Activated T-helper 1 cell treated with anti-CD3 and anti-CD28 coated beads, Interleukin-12 subunit alpha, Interleukin-12 subunit beta, Interleukin-2, Interleukin-4 antibody, amounts not matched to agents 30 ng/mL and 10 ng/mL and 1 ng/mL, durations not matched to agents 14 hours and 24 hours and 36 hours (primary cell): ENCODE measurements at places on chromosomes 6 and 20.

GRCh38 chr20:51444467-51444866 lies 98.1 kb downstream of the NFATC2 start:
- DNase-seq: no peak

- DNase-seq: no peak
Observed at GRCh38 chr6:56752009-56752408, 109.3 kb upstream of the DST start.

- no peak for DNase-seq
Observed at GRCh38 chr20:48288930-48289507, 503.7 kb upstream of the SULF2 start.

GRCh38 chr6:7121700-7122241 lies 14.0 kb downstream of the RREB1 start:
- DNase-seq: no peak

- DNase-seq: no peak
Observed at GRCh38 chr20:51134405-51134804, 111.5 kb upstream of the KCNG1 start.

DNA sequence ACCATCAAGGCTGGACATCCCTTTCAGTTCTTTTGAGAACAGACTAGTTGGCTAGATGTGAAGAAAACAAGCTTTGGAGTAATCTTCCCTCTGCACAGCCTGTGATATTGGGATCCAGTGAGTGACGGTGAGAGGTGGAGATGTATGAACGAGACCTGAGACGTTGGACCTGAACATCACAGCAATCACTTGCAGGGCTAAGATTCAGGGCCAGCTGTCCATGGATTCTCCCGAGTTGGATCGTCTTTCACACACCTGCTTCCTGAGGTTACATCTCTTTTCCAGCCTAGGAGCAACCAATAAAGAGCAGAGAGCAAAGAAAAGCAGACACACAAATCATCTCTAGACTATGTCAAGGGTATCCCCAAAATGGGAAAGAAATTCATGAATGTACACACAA lies 30.0 kb upstream of the TMEM14A start:
- no peak for DNase-seq

DNA sequence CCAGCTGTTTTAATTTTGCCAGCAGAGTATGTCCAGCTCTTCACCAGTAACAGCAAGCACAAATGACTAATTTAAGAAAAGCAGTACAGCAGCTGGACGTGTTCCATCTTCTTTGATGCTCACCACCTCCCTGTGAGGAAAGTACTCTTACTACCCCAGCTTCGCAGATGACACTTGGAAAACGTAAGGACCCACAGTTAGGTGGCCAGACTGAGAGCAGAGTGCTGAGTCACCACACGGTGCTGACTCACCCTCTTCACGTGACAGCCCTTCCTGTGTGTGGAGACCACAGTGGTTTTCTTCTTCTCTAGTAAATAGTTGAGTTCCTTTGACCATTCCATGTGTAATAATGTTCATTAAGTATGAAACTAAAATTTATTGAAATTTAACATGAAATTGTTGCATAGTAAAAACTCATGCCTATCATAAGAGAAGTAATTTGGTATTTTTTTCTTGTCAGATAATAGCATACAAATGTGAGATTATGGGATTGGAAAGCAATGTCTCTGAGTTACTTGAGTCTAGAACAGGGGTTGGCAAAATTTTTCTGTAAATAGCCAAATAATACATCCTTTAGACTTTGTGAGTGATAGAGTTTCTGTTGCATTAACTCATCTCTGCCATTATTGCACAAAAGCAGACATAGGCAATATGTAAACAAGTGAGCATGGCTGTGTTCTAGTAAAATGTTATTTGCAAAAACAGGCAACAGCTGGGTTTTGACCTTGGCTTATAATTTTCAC lies 76.6 kb downstream of the SLX4IP start:
- peak; percentile 70 for DNase-seq

DNA sequence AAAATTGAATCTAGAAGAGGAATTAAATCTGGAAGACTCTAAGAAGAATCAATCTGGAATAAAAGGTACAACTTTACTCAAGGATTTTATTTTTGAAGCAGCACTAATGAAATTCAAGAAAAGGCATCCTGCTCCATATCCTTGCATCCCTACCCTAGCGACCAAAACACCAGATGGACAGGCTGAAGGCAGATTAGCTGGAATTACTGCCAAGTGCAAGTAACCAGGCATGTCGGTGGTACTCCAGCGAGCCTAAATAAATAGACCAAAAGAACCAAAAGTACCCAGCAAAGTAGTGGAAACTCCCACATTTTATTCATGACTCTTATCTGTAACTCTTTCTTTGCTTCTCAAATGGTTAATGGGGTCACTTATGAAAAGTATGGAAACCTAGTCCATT lies 21.0 kb downstream of the OPRM1 start:
- DNase-seq: no peak

GRCh38 chr6:122180132-122180531 lies 219.3 kb upstream of the HSF2 start:
- DNase-seq: no peak

DNA sequence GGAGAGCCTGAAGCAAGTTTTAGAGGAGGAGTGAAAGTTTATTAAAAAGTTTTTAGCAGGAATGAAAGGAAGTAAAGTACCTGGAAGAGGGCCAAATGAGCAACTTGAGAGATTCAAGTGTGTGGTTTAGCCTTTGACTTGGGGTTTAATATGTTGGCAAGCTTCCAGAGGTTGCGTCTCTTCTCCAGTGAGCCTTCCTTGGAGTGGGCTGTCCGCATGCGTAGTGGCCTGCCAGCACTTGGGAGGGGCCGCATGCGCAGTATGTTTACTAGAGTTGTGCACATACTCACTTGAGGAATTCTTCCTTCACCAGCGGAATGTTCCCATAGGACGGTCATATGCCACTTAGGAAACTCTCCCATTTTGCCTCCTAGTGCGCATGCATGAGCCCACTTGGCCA lies 235.2 kb downstream of the ALDH8A1 start:
- DNase-seq: no peak
